ENCODE measurements at places on chromosomes 1 and 21.

DNA sequence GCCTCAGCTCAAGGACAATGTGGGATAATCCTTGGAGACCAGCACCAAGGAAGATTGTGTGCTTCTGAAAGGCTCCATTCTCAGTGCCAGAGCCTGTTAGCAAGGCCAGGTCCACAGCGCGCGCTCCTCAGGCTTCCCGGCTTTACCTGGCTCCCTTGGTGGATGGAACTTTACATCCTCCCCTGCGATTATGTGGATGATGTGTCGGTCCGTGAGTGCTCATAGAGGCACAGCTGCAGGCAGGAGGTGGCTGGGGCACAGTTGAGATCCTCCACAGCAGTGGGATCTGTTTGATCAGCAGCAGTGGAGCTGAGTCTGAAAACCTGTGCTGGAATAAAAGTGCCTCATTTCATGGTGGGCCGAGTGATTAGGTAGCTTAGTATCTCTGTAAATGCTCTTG, 62.7 kb downstream of the PRDM2 start:
- no peak for DNase-seq

DNA sequence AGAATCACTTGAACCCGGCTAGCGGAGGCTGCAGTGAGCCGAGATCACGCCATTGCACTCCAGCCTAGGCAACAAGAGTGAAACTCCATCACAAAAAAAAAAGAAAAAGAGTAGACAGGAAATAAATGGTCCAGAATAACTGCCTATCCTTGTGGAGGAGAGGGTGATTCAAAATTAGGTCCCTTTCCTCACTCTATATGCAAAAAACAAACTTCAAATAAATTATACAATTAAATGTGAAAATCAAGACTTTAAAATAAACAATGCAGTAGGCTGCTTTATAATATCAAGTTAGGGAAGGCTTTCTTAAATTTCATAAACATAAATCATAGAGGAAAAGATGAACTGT, 26.4 kb downstream of the MRPL39 start:
- DNase-seq = no peak

DNA sequence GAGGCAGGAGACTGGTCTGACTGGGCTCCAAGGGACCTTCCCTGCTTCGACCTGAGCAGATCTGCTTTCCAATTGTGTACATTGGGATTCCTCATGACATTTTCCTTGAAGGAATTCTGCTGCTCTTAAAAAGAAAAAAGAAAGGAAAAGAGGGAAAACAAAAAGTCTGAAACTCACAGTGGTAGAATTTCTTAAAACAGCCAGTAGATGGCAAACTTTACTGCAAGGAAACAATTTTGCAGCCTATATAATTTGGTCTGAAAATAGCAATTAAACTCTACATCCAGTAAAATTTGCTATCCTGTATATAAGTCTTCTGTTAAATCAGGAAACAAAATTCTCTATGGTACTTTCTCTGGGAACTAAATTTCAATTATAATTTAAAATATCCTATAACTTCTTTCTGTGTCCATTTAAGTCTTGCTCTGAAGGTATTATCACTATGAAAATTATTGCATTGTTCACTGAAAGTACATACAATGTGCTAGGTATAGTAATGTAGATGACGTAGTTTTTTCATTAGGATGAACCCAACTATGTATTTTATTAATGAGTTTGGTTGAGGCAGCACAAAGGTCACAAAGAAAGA, 59.8 kb downstream of the CRB1 start:
- no peak for DNase-seq

DNA sequence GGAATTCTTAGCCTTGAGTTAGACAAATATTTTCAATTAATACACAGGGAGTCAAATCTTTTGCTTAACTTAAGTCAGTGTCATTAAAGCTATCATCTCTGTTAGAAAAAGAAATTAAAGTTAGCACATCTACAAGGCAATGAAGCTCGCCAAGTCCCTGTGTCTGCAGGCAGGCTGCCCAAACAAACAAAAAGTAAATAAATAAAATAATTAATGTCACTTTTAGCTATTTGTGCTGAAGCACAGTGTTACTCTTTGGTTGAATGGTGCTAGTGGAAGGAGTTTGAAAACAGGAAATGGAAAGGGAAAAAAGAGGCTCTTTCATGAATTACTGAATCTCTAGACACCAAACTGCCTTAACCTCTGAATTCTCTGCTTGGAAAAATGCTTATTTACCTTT, 37.1 kb upstream of the COL11A1 start:
- DNase-seq = no peak

DNA sequence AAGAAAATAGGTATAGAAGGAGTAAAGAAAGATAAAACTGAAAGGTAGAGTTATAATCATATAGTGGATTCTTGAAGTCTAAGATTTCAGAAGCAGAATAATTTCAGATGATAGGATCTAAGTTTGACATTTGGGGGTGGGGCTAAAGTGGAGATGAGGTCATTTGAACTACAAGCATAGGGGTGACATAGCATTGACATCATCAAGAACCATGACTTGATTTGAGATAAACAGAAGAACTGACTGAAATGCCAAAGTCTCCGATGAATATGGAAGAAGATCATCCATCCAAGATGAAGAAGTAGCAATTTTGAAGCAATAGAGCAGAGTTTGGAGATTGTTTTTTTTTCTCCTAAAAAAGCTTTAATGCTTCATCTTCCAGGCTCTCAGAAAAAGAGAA, 122.3 kb downstream of the MACF1 start:
- no peak for DNase-seq

DNA sequence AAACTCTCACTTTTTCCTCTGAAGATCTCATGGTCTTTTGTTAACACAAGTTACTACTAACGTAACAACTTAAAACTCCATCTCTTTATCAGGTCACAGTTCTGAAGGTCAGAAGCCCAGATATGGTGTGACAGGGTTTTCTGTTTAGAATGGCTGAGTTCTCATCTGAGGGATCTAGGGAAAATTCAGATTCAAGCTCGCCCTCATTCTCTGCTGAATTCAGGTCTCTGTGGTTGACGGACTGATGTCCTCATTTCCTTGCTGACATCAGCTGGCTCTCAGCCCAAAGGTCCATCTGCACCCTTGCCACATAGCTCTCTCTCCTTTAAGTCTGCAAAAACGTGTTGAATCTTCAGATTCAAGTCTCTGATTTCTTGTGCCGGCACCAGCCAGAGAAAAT, 6.1 kb upstream of the NTPCR start:
- peak; percentile 7 for DNase-seq

GRCh38 chr1:226717256-226717909, 21.7 kb downstream of the ITPKB start:
- no peak for DNase-seq

GRCh38 chr1:36463463-36463802, 751 bp downstream of the MRPS15 start:
- DNase-seq = no peak

DNA sequence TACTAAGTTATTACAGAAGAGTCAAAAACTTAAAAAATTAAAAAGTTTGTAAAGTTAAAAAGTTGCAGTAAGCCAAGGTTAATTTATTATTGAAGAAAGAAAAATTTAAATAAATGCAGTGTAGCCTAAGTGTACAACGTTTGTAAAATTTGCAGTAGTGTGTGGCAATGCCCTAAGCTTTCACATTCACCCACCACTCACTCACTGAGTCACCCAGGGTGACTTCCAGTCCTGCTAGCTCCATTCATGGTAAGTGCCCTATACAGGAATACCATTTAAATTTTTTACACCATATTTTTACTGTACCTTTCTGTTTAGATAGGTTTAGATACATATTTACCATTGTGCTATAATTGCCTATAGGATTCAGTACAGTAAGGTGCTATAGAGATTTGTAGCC, 88.6 kb downstream of the CTH start:
- DNase-seq = no peak

- DNase-seq = no peak
These were observed 49.0 kb downstream of the NRIP1 start for GRCh38 chr21:15015622-15016471.

- DNase-seq = no peak
These were observed 48.5 kb upstream of the S1PR1 start for GRCh38 chr1:101188331-101188730.

DNA sequence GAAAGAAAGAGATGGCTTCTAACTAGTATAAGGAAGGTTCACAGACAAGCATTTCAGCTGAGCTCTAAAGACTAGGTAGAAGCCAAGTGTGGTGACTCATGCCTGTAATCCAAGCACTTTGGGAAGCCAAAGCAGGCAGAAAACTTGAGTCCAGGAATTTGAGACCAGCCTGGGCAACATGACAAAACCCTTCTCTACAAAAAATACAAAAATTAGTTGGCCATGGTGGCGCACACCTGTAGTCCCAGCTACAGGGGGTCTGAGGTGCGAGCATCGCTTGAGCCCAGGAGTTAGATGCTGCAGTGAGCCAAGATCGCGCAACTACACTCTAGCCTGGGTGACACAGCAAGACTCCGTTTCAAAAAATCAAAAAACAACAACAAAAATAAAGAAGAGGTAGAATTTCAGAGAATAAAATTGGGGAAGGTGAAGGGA, 27.8 kb downstream of the FBXO42 start:
- no peak for DNase-seq

DNA sequence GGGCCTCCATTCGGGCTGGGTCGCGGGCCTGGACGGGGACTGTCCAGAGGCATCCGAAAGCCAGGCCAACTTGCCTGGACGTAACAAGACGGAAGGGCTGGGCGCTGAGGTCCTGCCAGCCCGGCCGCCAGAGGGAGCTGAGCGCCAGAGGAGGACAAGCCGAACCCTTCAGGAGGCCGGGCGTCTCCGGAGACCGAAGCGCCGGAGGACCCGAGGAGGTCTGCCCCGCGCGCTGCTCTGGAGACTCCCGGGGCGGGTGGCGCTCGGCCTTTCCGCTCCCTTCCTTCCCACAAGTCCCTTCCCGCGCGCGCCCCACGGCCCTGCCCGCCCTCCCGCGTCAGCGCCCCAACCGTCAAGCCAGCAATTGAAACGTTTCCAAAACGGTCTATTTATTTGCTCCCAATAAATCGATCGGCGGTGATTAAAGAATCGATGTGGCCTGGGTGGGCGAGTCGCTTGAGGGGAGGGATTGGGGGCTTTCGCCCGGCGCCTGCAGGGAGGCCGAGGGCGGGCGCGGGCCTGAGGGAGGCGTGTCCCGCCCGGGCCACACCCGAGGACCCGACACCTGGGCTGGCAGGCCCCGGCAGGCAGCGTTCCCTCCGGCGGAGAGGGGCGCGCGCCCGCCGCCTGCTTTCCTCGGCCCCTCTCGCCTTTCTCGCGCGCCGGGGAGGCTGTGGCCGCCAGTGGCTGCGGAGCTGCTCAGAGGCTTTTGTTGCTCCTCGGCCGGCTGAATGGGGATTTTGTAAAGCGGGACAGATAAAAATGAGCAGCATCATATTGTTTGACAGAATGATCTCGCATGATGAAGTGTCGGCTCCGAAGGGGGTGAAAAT, 5.2 kb upstream of the FOXD3 start:
- peak; percentile 66 for DNase-seq

- no peak for DNase-seq
These were observed 21.9 kb downstream of the KMO start for GRCh38 chr1:241553886-241554592.

- DNase-seq = no peak
These were observed 297.5 kb downstream of the HHIPL2 start for GRCh38 chr1:222250376-222250775.

GRCh38 chr1:111203681-111204200, 3.3 kb upstream of the DENND2D start:
- DNase-seq = peak; percentile 91

- peak; percentile 90 for DNase-seq
These were observed 71.1 kb upstream of the ERRFI1 start for GRCh38 chr1:8097077-8097799.

Measured in activated CD4-positive, alpha-beta T cell treated with anti-CD3 and anti-CD28 coated beads, Interleukin-2, Interleukin-4, amounts not matched to agents 100 ng/mL and 50 ng/mL, durations not matched to agents 16 hours and 8 hours (primary cell).